ENCODE measurements at places on chromosomes 16 and 17. TPM values are rescaled to one million over a fixed set of nuclear protein-coding genes. Genes with fewer than 3 reads are reported as not detected.

The CD7 gene
- not detected for total RNA-seq

The RHBDL1 gene
- total RNA-seq: 0.72 TPM

The MYH3 gene
- 0.54 TPM for total RNA-seq

The PYDC1 gene
- total RNA-seq: not detected

The MT1G gene
- total RNA-seq: not detected

The AATK gene
- not detected for total RNA-seq

The MYH1 gene
- not detected for total RNA-seq

The GGNBP2 gene
- total RNA-seq: 40.7 TPM

The MT1H gene
- total RNA-seq: not detected

The TNFRSF13B gene
- total RNA-seq: not detected

DNA sequence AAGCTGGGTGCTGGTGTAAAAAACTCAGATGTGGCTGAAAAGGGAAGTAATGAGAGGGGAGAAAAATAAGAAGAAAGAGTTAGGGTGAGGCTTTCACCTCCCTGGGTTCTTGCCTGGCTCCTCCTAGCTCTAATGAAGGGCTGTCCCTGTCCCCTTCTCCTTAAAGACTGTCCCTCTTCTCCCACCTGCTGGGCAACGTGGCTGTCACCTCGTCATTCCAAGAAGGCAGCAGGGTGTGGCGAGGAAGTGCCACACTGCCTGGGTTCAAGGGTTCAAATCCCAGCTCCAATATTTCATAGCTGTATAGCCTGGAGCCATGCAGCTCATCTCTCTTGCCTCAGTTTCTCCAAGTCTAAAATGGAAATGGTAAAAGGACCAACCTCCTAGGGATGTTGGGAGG, 122.5 kb upstream of the CACNG5 start:
- H3K36me3 ChIP-seq: peaks cover 10% of the 10 kb centered on the region
- H3K27me3 ChIP-seq: no peaks in the 10 kb centered on the region
- no peaks in the 10 kb centered on the region for H3K4me1 ChIP-seq

GRCh38 chr17:43449470-43450248, 34.1 kb upstream of the DHX8 start:
- no peak overlapping the region for H3K4me3 ChIP-seq
- no peaks in the 10 kb centered on the region for H3K27me3 ChIP-seq
- DNase-seq: no peak

DNA sequence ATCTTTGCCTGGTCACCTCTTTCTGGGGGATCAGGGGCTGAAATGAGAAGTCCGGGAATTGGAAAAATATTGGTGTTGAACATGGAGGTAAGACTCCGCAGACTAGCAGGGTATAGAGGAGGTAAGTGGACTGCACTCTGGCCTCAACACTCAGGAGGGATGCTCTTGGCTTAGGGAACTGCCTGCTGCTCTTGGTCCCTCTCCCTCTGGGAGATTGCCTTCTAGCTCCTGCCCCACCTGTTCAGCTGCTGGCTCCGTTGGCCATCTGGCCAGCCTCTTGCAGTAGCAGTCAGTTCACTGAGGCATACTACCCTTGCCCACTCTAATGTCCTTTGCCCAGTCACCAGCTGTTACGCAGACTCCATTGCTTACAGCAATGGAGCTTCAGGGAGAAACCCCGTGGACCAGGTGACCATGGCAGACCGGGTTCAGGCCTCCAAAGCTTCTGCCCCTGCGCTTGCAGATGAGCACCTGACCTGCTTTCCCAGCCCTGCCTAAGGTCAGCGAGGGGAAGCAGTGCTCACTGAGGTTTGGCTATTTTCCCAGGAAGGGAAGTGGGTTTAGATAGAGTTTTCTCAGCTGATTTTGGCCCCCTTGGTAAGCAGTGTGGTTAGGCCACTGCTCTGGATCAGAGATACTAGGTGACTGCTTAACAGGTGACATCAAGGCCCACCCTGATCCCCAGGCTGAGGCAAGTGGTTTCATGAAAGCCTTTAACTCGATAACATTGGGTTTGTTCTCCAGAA, 11.9 kb downstream of the CDK5RAP3 start:
- H3K4me1 ChIP-seq: peaks cover 7% of the 10 kb centered on the region
- no peak overlapping the region for H3K4me3 ChIP-seq
- H3K27me3 ChIP-seq: no peaks in the 10 kb centered on the region
- peaks cover 45% of the 10 kb centered on the region for H3K36me3 ChIP-seq

- H3K4me1 ChIP-seq: peaks cover 2% of the 10 kb centered on the region
- H3K27me3 ChIP-seq: no peaks in the 10 kb centered on the region
- H3K36me3 ChIP-seq: peaks cover 5% of the 10 kb centered on the region
- H3K4me3 ChIP-seq: no peak overlapping the region
- no peak for DNase-seq
These were observed 79.6 kb downstream of the STH start for GRCh38 chr17:46078675-46079074.

DNA sequence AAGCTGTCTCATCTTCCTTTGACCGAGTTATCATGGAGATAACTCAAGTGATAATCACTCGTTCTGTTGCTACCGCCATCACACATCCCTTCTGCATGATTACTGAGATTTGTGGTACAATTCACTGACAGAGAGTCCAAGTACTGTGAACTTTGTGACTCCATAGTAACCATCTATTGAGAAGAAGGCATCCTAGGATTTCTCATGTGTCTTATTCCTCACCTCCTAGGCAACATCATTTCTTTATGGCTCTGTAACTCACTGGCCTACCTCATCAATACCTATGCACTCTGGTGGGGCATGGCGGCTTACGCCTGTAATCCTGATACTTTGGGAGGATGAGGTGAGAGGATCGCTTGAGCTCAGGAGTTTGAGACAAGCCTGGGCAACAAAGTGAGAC, 19.4 kb downstream of the DRC7 start:
- no peaks in the 10 kb centered on the region for H3K36me3 ChIP-seq
- peaks cover 48% of the 10 kb centered on the region for H3K27me3 ChIP-seq
- DNase-seq: no peak
- H3K4me3 ChIP-seq: no peak overlapping the region
- no peak overlapping the region for H3K27ac ChIP-seq
- no peaks in the 10 kb centered on the region for H3K4me1 ChIP-seq

GRCh38 chr17:56688151-56688550, 94.7 kb downstream of the NOG start:
- H3K27me3 ChIP-seq: no peaks in the 10 kb centered on the region
- no peak overlapping the region for H3K27ac ChIP-seq
- no peak overlapping the region for H3K4me3 ChIP-seq
- H3K36me3 ChIP-seq: no peaks in the 10 kb centered on the region

GRCh38 chr17:17766077-17766743, 70.6 kb downstream of the SREBF1 start:
- H3K27ac ChIP-seq: no peak overlapping the region
- no peak overlapping the region for H3K4me3 ChIP-seq
- no peak for DNase-seq
- H3K36me3 ChIP-seq: peaks cover 4% of the 10 kb centered on the region

GRCh38 chr17:3669548-3669947, 936 bp downstream of the EMC6 start:
- peaks cover 14% of the 10 kb centered on the region for H3K36me3 ChIP-seq
- H3K4me1 ChIP-seq: peaks cover 10% of the 10 kb centered on the region
- peak overlapping the region; percentile 71 for H3K4me3 ChIP-seq
- no peak for DNase-seq
- H3K27ac ChIP-seq: no peak overlapping the region

DNA sequence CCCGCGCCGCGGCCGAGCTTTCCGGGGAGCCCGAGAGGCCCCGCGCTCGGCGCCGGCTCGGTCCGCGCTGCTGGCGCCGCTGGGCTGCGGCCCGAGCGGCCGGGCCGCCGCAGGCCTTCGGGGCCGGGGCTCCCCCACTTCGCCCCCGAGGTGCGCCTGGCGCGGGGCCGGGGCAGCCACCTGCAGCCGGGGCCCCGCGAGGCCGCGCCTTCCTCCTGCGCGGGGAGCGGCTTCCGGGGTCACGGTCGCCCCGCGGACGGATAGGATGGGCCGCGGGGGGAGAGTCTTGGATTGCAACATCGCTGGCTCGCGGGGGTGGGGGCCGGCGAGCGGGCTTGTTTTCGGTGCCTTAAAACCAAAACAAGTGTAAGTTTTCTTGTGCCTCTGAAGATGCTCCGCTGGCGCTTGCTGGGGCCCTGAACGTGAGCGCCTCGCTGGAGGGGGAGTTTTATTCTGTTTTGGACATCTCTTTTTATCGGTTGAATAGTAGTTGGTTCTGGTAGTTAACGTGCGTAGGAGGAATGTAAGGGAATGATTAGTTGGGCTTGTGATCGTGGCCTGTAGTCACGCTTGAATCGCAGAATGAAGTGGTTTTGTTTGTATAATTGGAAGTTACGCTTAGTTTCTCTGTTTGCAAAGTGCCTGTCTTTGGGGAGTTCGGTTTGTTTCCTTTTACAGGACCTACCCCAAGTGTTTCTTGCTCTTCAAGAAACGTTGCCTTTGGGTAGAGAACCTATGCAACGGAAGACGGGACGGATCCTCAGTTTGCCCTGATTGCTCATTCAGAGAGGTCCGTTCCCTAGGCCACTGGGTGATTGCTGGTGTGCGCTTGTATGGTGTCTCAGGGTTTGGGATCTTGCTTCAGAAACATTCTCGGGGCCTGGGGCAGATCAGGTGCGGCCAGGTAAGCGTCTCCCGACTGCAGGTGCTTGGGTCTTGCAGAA, 724 bp downstream of the UBE2I start:
- H3K4me1 ChIP-seq: peaks cover 15% of the 10 kb centered on the region
- H3K27me3 ChIP-seq: no peaks in the 10 kb centered on the region
- H3K36me3 ChIP-seq: peaks cover 24% of the 10 kb centered on the region
- peak; percentile 45 for DNase-seq

DNA sequence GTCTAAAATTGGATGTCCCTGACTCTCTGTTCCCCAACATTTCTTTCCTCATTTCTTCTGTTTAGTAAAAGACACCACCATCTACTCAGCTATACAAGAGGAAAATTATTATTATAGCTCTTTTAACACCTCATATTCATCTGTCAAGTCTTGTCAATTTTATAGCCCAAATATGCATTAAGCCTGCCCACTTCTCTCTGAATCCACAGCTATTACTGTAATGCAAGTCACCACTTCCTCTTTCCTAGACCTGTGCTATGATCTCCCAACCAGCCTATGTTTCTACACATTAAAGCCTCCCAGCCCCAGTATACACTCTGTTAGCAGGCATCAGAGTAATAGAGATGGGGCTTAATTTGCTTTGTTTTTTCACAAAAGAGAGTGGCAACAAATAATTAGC, 252.9 kb downstream of the GRIN2A start:
- no peaks in the 10 kb centered on the region for H3K27me3 ChIP-seq
- H3K4me1 ChIP-seq: no peaks in the 10 kb centered on the region
- no peak overlapping the region for H3K27ac ChIP-seq

DNA sequence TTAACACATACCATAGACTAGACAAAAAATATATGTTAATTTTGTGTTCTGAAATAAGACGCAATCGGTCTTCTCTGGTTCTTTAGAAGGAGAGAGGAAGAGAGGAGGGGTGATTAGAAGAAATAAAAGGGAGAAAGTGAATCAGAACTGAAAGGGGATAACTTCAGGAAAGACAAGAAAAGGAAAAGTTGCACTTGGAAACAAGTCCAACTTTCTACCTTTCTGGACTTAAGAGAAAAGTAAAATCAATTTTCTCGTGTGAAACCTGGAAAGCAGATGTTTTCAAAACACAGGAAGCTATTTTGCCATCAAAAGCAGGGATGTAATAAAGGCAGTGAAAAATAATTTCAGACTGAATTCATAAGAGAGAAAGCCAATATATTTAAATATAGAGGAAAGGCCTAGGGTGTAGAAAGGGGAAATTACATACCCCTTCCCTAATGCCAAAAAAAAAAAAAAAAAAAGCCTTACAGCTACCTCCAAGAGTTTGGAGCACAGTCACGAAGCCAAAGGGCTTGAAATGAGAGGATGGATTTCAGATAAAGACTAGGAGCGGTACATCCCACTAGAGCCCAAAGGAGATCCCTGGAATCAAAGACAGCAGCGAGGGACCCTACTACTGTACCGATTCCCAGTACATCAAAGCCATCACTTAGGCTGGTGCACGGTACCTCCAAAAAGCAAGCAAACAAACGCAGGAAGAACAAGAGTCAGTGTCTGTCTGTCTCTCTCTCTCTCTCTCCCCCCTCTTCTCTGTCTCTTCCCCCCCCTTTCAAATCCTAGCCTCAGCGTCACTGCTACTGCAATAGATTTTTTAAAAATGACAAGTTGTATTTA, 12.1 kb upstream of the ZFHX3 start:
- DNase-seq: no peak
- no peaks in the 10 kb centered on the region for H3K36me3 ChIP-seq
- peak overlapping the region; percentile 22 for H3K4me3 ChIP-seq
- H3K4me1 ChIP-seq: peaks cover 24% of the 10 kb centered on the region

GRCh38 chr17:43020789-43021740, 1.1 kb downstream of the VAT1 start:
- H3K27me3 ChIP-seq: peaks cover 4% of the 10 kb centered on the region
- H3K4me3 ChIP-seq: peak overlapping the region; percentile 96

DNA sequence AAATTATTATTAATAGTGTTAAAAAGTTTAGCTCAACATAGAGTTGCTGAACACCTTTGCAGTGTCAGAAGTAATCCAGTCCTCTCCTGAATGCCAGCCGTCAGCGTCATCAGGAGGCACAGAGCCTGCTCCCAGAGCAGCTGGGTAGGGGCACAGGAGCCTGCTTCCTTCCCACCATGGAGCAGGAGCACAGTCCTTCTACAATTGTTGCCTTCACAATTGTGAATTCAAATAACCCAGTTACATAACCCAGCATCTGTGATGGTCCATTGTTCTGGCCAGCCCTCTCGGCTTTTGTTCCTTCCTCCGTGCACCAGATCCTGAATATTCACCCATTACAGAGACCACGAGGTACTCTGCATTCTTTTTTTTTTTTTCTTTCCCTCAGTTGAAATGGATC, 393.9 kb upstream of the MAF start:
- DNase-seq: no peak
- H3K36me3 ChIP-seq: no peaks in the 10 kb centered on the region
- no peak overlapping the region for H3K27ac ChIP-seq
- H3K4me1 ChIP-seq: no peaks in the 10 kb centered on the region
- H3K4me3 ChIP-seq: no peak overlapping the region

- no peak overlapping the region for H3K27ac ChIP-seq
- H3K27me3 ChIP-seq: no peaks in the 10 kb centered on the region
- H3K4me1 ChIP-seq: no peaks in the 10 kb centered on the region
- H3K36me3 ChIP-seq: no peaks in the 10 kb centered on the region
- DNase-seq: no peak
These were observed 162.8 kb upstream of the ANKFN1 start for GRCh38 chr17:55990332-55991006.

- peaks cover 43% of the 10 kb centered on the region for H3K27me3 ChIP-seq
- H3K36me3 ChIP-seq: no peaks in the 10 kb centered on the region
- no peak for DNase-seq
- peaks cover 7% of the 10 kb centered on the region for H3K4me1 ChIP-seq
These were observed 8.4 kb upstream of the PRR29 start for GRCh38 chr17:63989622-63990345.

Measured in IMR-90 (cell line).